ENCODE measurements at places on chromosomes 3 and 15.

DNA sequence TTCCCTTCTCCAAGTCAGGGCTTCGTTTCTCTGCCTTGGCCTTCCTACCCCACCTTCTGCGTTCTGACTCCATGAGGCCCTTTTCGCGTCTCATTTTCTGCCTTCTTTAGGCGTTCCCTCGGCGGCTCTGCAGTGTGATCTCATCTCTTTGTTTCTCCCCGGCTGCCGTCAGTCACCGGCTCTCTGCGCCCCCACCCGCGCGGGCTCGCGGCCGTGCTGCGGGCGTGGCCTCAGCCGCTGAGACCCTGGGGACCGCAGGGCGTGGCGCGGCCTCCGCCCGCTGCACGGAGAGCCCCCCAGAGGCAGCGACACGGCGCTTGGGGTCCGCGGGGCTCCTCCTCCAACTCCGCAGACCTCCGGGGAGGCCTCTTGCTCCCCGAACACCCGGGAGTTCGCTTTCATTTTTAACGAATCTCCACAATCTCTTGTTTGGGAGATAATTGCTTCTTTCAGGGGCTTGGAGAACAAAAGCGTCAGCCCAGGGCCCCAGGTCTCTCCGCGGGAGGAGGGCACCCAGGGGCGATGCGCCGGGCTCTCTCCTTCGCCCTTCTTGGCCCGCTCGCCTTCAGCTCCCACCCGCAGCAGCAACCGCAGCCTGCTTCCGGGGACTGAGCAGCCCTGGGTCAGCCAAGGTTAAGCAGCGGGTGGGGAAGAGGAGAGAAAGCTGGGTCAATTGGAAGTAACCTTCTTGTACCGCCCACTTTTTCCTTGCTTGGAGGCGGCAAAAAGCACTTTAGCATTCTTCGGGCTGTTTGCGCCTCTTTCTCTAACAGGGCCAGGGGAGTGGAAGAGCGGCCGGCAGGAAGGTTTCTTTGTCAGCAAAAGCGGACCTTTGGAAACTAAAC is 35.2 kb downstream of the GAP43 start:
- DNase-seq: peak; percentile 61

- DNase-seq: no peak
Observed at GRCh38 chr3:105365391-105366325, 1.1 kb upstream of the ALCAM start.

- DNase-seq: no peak
Observed at GRCh38 chr3:194301730-194302129, 49.4 kb downstream of the CPN2 start.

- DNase-seq: no peak
Observed at GRCh38 chr3:189937302-189938127, 183.2 kb downstream of the P3H2 start.

- no peak for DNase-seq
Observed at GRCh38 chr15:92385096-92385495, 8.6 kb upstream of the ST8SIA2 start.

- DNase-seq: no peak
Observed at GRCh38 chr3:177522051-177522450, 324.8 kb upstream of the TBL1XR1 start.

- DNase-seq: no peak
Observed at GRCh38 chr3:11953778-11954177, 50.4 kb upstream of the SYN2 start.

DNA sequence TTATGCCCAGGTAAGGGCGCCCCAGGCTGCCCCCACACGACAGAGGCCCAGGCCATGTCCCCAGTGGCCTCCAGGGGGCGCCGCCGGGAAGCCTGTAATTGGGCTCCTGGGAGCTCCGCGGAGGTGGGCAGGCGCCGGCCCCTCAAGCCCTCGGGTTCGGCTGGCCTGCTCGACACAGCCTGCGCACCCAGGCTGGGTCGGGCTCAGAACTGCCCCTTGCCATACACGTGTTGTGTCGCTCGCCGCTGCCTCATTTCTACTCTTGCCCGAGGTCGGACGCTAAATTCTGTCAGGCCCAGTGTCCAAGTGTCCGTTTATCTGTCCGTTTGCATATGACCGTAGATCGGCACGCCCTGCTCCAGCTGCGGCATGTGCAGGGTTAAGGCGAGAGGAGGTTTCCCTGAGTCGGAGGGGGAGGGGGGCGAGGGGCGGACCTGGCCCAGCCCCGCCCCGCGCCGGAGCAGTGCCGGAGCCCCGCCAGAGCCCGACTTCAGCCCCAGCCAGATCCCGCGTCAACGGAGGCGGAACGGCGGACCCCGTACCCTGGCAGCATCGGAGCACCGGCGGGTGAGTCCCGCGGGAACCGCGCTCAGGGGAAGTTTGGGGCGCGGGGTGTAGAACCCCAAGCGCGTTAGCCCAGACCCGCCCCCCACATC is at the start of gene KLHDC8B:
Gene KLHDC8B (plus strand): TSS at position 480 of the 656 bp plus-strand sequence. CDS start 1,172 bp downstream, outside the sequence.
- peak; percentile 67 for DNase-seq

- no peak for DNase-seq
Observed at GRCh38 chr3:25558796-25559195, 105.9 kb downstream of the TOP2B start.

- DNase-seq: no peak
Observed at GRCh38 chr3:12522721-12523120, 22.6 kb downstream of the MKRN2OS start.

- DNase-seq: no peak
Observed at GRCh38 chr3:12825156-12825555, 16.2 kb downstream of the RPL32 start.

- DNase-seq: no peak
Observed at GRCh38 chr3:28012830-28013229, 228.6 kb upstream of the CMC1 start.

DNA sequence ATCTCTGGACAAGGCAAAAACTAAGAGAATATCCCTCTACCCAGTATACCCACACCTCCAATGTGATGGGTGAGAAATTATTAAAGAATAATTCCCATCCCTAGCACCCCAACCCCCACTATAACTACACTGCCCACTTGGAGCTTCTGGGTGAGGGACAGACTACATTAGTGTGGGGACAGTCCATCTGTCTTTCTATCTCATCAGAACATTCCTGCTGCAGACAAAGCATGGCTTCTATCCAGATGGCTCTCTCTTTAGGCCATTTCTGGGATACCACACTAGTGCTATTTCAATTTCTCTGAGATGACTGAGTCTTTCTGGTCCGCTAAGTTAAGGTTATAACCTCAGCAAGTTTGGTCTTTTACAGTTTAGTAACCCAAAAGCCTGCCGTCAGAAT is 6.6 kb downstream of the CSNK1G1 start:
- DNase-seq: no peak

DNA sequence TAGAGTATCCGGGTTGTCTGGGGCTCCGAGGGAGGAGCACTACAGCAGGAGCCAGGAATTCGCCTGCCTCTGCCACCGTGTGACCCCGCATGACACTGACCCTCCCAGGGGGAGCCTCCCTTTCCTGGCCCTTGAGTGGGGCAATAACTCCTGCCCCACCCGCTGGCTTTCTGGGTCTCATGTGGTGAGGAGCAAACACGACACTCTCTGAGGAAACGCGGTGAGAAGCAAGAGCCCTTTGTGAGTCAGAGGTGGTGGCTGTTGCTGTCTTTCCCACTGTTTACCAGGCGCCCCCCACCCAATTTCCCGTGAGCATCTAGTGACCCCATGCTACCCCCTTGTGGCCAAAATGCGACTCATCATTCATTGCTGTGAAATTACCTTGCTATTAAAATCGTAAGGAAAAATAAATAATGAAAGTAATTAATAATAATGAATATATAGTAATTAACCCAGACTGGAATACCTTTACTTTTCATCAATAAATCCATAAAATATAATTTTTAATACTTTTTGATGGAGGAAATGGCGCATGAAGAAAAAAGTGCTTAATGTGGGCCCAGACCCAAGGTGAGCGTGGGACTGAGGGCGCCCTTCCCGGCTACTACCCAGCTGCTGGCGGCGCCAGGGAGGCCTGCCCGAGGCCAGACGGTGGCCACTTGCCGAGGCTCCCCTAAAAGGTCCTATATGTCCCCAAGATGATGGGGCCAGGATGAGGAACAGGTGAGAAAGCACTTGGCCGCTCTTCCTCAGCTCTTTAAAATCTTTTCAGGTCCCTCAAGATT is 29.3 kb downstream of the CCNL1 start:
- DNase-seq: peak; percentile 53

DNA sequence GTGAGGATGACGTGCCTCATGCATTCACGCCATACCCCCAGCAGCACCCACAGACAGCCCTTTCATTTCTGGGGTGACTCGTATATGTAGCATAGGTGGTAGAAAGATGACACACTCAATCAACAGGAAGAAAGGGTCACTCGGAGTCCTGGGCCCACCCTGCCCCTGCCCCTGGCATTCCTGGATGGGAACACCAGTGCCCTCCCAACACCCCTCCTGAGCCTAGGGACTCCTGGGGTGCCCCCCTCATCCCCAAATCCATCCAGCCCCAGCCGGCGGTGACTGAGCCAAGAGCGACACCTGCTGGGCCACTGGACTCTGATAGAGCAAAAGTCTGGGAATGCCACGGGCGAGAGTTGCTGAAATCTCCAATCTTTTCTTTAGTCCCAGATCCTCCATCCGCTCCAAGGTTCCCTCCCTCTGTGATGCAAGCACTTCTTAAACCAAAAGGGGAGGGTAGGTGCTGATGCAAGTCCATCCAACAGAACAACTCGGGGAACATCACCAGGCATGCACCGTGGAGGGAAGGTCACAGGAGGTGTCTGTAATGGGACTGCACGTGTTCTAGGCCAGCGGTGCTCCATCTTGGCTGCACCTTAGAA is 31.1 kb downstream of the ACAN start:
- no peak for DNase-seq

DNA sequence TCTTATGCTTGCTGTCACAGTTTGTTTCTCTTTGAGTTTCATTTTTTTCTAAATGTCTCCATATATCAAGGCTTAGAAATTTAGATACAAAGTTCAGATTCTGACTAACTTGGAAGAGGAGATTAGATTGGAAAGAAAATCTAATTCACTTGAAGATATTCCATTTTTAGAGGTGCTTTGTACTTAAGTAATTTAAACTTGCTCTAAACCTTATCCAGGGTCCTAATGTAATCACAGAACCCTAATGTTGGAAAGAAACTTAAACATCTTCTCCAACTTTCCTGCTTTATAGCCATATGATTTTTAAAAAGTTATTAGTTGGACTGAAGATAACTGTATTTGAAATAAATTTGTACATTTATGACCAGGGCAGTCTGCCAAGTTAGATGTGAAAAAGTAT is 81.1 kb upstream of the ARHGEF3 start:
- DNase-seq: no peak

GRCh38 chr3:148737104-148737530 is 39.4 kb downstream of the AGTR1 start:
- DNase-seq: no peak

DNA sequence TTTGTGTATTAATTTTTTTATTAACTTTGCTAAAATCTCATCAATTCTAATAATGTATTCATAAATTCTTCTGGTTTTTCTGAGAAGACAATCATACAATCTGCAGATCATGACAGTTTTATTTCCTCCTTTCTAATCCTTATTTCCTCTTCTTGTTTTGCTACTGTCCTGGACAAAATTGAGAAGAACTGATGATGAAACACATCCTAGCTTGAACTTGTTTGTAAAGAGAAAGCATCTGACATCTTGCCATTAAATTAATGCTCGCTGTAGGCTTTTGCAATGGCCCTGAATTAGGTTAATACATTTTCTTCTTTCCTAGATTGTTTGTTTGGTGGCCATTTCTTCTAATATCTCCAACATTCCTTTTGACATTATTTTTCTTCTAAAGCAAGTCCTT is 110.9 kb upstream of the TPM1 start:
- no peak for DNase-seq

DNA sequence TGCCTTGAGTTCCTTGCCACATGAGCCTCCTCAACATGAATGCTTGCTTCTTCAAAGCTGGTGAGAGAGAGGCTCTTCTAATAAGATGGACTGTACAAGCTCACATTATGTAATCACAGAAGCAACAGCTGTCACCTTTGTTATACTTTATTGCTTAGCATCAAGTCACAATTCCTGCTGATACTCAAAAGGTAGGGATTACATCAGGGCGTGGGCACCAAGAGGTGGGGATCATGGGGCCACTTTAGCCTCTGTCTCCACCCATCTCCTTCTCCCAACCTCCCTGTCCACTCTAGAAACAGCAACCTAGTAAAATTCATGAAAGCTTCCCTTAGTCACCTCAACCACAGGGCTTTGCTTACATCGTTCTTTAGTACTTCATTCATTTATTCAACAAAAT is 95.9 kb downstream of the FAM43A start:
- no peak for DNase-seq

GRCh38 chr3:18713577-18713951 is 288.4 kb upstream of the SATB1 start:
- DNase-seq: no peak
